ENCODE measurements at places on chromosomes 6 and 20.
A peak's percentile ranks its signal among the peaks of the same experiment; 100 is the strongest.

- peak; percentile 21 for DNase-seq
Measured at GRCh38 chr20:36666181-36666740, 20.3 kb upstream of the SLA2 start.

GRCh38 chr6:360764-361373 is 30.7 kb upstream of the IRF4 start:
- DNase-seq: no peak

- DNase-seq: no peak
Measured at GRCh38 chr6:70738028-70738427, 70.3 kb downstream of the SMAP1 start.

DNA sequence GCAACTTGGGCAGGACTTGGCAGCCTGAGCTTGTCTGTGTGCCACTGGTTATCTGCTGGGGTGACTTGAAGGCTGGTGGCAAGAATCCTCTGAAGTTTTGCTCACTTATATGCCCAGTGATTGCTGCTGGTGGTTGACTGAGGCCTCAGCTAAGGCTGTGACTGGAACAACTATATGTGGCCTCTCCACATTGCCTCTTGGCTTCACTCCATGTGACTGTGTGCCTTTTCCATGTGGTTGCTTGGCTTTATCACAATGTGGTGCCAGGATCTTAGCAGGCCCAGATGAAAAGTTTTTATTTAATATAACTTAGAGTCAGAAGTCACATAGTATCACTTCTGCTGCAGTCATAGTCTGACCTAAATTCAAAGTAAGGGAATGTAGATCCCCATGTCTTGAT is 104.5 kb downstream of the ADAT2 start:
- no peak for DNase-seq

DNA sequence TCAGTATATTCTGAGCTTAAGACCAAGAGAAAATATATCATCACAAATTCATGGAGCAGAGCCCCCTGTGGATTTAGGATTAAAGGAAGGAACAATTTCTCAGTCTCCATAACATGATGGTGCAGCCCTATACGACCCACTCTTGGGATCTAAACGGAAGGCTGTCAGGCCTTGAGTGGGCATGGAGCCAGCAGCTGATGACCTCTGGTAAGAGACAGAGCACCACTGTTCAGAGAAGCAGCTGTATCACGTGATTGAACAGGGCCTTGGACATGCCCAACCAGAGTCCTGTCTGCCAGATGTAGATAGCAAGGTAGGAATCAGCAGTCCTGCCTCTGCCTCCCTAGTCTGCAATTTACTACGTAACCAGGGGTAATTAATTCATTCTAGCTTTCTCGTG is 259.4 kb upstream of the POU3F2 start:
- no peak for DNase-seq

All from CD4-positive, alpha-beta T cell treated with Interleukin-21 for 1 hour (primary cell).